Vein endothelial cell (primary cell): ENCODE measurements at places on chromosomes 7 and 10. TPM values are rescaled to one million over a fixed set of nuclear protein-coding genes. Genes with fewer than 3 reads are reported as not detected.

The CRPPA gene
- total RNA-seq = 1.3 and 2.6 TPM in 2 replicates

The PPP1R3C gene
- total RNA-seq = 0.65 and 0.86 TPM in 2 replicates

The AZGP1 gene
- not detected in 2 replicates for total RNA-seq

The C1QL3 gene
- total RNA-seq = 0.48 TPM in 1 of 2 replicates, not detected in the other

The ZNF25 gene
- total RNA-seq = 5.2 and 7.1 TPM in 2 replicates

The IL15RA gene
- total RNA-seq = 17.2 and 17.3 TPM in 2 replicates

The DNAJC12 gene
- 4.9 and 17.3 TPM in 2 replicates for total RNA-seq

The TDRD1 gene
- total RNA-seq = under 0.01 TPM in 1 of 2 replicates, not detected in the other

The SPDYE2 gene
- not detected in 2 replicates for total RNA-seq

The PON1 gene
- not detected in 2 replicates for total RNA-seq

The CYREN gene
- 23.5 and 28.8 TPM in 2 replicates for total RNA-seq

The TWIST1 gene
- total RNA-seq = under 0.01 TPM in 1 of 2 replicates, not detected in the other

The OR2A7 gene
- total RNA-seq = not detected in 2 replicates
